ENCODE measurements at places on chromosomes 13 and 19.

GRCh38 chr19:3980353-3981251 is 4.7 kb downstream of the EEF2 start:
- no peak for DNase-seq

- DNase-seq, result no peak
Measured at GRCh38 chr13:101544979-101545378, 92.5 kb downstream of the ITGBL1 start.

GRCh38 chr13:31131470-31131961 is 30.2 kb downstream of the HSPH1 start:
- DNase-seq, result no peak

DNA sequence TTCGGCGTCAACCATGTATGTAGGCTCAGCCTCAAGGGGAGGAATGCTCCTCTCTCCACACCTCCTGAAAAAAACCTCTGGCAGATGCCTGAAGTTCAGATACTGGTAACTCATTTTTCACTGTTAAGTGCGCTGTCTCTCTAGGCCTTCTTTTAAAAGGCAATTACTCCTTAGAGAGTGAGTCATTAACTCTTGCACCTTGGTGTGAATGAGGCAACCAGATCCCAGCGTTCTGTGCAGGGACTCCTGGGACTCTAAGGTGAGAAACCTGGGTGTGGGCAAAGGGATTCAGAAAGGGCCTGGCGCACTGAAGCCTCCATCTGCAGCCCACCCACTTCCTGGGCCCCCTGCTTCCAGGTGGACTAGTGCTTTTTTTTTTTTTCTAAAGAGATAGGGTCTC is 71.7 kb downstream of the SIAH3 start:
- DNase-seq, result no peak

GRCh38 chr19:50380751-50381151 is 3.4 kb upstream of the POLD1 start:
- DNase-seq, result no peak

DNA sequence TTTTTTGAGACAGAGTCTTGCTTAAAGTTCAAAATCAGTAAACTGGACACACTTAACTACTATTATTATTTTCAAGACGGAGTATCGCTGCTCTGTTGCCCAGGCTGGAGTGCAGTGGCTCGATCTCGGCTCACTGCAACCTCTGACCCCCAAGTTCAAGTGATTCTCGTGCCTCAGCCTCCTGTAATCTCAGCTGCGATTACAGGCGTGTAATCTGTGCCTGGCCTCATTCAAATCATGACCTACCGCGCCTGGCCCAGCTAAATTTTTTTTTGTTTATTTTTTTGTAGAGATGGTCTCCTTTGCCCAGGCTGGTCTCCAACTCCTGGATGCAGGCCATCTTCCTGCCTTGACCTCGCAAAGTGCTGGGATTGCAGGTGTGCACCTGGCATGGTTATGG is 23.0 kb downstream of the ZNF101 start:
- DNase-seq, result no peak
